ENCODE measurements at places on chromosomes 1 and 21.

- DNase-seq, result peak; percentile 66
Measured at GRCh38 chr1:108049178-108049819, 84.3 kb upstream of the VAV3 start.

- no peak for DNase-seq
Measured at GRCh38 chr1:235468970-235469369, 35.3 kb downstream of the B3GALNT2 start.

- DNase-seq, result no peak
Measured at GRCh38 chr1:59079434-59080140, 217.3 kb upstream of the FGGY start.

DNA sequence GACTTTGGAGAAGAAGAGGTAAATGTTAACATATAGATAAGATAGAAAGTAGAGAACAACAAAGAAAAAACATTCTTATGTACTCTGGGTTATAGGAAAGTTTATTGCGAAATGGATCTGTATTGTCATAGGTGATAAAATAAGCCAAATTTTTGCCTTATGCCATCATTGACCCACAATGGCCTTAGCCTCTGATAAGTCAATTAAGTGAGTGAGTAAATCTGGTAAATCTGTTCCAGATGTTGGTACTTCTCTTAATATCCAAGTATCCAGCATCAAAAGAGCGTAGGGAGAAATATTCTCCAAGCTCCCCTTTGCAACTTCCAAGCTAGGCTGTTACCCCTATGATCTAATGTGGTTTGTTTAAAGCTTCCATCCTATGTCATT lies 38.3 kb upstream of the CLCA4 start:
- no peak for DNase-seq

DNA sequence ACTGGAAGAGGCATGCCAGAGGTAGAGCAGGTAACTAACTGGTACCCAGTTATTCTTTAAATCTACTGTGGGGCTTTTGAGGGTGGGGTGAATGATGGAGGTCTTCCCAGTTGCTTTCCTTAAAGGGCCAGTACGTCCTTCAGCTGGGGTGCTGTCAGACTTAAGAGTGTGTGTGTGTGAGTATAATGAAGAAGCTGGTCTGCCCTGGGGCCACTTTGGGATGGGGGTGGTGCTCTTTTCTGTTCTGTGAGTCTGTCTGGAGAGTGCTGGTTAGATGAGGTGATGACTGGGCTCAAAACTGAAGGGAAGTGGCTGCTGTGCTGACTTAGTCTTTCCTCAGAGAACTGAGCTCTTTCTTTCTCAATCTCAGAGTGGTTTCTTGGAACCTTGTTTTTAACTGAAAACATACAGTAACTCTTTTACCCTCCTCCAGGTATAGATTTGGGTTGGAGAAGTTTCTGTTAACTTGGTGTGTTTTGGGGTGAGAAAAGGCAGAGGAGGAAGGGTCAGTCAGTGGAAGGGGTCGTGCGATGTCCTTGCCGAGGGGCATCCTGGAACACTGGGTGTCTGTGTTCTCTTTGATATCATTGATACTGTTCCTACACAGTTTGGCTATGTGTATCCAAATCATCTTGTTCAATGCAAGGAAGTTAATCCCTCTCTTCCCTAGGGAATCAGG lies 746 bp downstream of the MACF1 start:
- peak; percentile 75 for DNase-seq

- no peak for DNase-seq
Measured at GRCh38 chr1:81558291-81559076, 242.2 kb upstream of the ADGRL2 start.

- no peak for DNase-seq
Measured at GRCh38 chr1:46747683-46748288, 28.9 kb upstream of the EFCAB14 start.

DNA sequence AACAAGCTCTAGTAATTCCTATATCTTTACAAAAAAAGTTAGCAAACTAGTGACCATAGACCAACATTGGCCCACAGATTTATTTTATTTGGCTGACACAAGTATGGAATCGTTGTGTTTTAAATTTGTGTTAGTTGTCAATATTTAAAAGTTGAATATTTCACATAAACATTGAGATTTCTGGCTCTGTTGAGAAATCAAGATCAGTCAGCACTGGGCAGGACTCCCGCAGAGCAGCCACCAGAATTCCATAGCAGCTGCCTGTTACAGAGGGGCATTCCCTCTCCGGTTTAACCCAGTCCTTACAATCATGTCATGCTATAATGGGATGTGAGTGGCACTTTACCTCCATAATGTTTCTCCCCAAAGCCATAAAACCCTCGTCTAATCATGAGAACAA lies 79.2 kb upstream of the NRIP1 start:
- DNase-seq, result no peak

DNA sequence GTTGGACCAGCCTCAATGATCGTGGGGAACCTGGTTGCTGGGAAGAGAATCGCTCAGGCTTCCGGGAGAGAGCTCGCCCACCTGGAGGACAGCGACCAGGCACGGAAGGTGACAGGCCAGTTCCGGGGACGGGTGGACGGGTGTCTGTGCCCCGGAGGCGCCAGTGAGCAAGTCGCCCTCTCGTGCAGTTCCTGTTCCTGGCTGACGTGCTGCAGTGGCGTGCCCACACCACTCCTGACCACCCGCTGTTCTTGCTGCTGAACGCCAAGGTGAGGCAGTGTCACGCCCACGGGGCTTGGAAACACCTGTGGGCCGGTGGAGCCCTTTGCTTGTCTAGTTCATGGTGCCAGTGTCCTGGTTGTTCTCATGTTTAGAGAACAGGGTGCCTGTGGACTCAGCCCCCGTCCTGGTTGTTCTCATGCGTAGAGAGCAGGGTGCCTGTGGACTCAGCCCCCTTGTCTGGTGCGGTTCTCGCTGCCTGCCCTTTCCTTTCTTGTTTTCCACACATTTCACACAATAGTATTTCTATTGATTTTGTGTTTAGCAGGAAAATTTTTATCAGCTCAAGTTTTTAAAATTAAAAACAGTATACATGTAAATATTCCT lies 53.1 kb downstream of the S100B start:
- DNase-seq, result peak; percentile 77

- DNase-seq, result no peak
Measured at GRCh38 chr1:241834733-241835377, 13.1 kb upstream of the EXO1 start.

DNA sequence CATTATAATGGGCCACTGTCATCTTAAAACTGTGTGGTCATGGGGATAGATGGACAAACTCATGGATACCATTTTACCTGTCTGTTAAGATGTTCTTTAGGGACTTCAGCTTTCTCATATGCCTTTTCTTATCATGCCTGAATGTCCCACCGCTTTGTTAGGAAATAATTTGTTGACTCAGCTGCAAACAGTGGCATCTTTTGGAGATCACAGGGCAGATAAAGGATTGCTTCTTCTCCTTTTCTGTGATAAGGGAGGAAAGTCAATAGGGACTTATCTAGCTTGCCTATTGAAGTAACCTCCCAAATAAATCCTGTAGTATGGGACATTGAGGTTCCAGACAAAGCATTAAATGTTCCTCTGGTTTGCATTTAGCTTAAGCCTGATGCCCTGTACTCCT lies 79.8 kb upstream of the KIAA0040 start:
- DNase-seq, result no peak

GRCh38 chr21:42731264-42732032 lies 78.0 kb downstream of the PDE9A start:
- DNase-seq, result no peak

DNA sequence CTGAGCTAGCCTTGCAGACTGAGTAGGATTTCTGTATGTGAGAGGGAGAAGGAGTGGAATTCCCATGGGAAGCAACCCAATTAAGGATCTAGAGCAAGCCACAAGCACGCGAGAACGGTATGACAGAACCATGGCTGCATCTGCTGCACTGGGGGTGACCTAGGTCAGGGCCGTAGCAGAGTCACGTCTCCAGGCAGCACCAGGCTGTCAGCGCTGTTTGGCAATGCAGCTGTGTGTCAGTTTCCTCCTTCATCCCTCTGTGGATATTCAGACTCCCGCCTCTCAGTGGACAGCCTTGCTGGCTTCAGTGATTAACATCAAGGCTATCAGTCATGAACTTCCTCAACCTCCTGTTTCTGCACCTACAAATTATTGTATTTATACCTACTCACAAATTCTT lies 118.1 kb upstream of the PPP2R5A start:
- peak; percentile 57 for DNase-seq

DNA sequence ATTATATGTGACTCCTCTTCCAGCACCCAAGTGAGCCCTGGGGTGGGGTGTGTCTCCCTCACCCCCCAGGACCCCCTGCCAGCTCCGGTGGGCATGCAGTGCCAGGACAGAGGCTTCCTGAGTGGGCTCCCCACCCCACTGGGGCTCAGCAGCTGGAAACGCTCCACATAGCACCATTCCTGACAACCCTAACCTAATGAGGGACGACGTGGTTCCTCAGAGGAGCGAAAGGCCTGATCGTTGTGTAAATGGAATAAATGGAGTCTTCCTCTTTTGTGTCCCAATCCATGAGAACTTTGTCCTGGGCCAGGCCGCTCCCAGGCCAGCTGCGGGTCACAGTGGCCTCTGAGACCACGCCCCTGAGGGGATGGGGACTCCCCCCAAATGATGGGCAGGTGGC lies 1.8 kb upstream of the TSPEAR start:
- no peak for DNase-seq

- no peak for DNase-seq
Measured at GRCh38 chr1:90357995-90358394, 359.1 kb downstream of the BARHL2 start.

DNA sequence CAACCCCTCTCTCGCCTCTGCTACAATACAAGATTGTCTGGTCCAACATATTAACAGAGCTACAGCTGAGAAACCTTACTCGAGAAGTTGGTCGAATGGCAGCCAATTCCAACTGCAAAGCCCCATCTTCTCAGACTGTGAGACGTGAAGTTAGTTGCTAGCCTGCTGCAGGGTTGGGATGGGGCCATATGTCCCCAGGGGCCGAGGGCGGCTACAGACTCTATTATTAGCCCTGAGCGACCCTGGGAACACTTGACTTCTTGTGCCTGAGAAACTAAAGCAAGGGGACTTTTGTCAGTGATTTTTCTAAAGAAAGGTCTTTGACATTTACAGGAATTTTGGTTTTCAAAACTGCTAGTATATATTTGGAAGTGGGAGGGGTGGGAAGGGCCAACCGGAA lies 13.7 kb downstream of the NCF2 start:
- no peak for DNase-seq

- DNase-seq, result no peak
Measured at GRCh38 chr1:204846546-204846945, 24.1 kb upstream of the NFASC start.

DNA sequence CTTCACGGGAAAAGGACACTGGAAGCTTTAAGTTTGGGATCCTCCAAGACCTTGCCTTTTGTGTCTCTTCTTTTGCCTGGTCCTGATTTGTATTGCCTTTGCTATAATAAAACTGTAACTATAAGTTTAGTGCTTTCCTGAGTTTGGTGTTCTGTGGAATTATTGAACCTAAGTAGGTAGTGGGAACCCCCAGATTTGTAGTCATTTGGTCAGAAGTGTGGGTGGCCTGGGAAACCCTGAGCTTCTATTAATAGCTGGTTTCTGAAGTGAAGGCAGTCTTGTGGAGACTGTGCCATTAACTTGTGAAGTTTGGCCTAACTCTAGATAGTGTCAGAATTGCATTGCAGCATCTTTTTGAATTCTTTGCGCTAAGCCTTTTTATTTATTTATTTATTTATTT lies 6.8 kb upstream of the MYCL start:
- DNase-seq, result no peak

DNA sequence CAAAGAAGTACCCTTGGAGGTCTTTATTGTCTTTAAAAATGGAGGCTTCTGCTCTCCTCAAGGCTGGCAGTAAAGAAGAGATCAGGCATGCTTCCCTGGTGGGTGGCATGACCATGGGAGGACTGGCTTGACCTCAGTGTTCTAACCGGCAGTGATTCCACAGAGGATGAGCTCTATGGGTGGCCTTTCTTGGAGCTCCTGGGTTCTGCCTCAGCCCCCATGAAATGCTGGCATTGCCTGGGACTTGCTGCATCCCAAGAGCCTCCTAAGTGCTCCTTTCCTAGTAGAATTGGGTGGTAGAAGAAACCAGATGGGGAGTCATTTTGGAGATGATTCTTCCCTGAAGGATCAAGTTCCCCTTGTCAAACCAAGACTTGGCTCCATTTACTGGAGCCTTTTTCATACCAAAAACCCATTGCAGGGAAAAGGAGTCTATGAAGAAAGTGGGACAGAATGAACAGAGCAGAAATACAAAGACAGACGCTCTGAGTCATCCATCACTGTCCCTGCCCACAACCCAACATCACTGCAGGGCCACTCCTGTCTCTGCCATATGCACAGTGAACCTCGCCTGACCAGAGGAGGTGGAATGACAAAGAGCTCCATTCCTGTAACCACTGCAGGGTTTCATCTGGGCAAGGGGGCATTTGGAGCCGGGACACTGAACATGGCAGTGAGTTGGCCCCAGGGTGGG lies 42.4 kb downstream of the RIMS3 start:
- DNase-seq, result no peak

- DNase-seq, result no peak
Measured at GRCh38 chr1:212293579-212293978, 8.4 kb downstream of the PPP2R5A start.

- DNase-seq, result no peak
Measured at GRCh38 chr1:235131961-235132360, 3.3 kb upstream of the TOMM20 start.

DNA sequence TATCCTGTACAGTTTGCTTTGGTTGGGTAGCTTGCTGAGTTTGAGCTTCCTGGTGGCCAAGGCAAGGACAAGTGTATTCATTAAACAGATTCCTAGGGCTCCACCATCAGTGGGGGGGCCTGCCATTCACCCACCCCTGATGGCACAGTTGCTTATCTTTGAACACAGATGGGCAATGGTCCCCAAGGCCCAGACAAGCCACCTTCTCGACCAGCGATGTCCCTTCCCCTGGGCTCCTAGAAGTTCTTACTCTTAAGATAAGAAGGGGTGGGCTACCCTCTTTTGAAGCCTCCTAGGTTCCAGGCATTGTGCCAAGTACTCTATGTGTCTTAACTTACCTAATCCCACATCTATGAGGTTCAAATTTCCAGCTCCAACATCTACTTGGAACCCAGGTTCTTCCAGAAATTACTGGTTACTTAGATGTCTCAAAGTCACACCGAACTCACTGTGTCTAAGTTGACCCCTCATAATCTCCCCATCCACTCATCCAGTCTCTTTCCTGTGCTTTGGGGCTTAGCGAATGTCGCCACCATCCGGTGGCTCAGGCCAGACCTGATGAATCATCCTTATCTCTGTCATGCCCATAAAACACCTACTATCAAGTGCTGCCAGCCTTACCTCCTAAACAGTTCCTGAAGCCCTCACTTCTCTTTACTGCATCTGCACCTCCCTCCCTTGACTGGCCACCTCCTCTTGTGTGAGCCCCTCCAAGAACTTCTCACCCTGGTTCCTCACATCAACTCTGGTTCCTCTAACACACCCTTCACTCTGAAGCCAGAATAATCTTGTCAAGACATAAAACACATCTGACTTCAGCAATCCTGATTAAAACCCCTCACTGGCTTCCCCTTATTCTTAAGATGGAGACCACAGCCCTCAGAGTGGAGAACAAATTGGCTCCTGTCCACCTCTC lies 50.1 kb downstream of the KLHDC7A start:
- no peak for DNase-seq

GRCh38 chr1:206518206-206518605 lies 10.9 kb downstream of the RASSF5 start:
- no peak for DNase-seq
